Stimulated activated CD8-positive, alpha-beta memory T cell treated with anti-CD3 and anti-CD28 coated beads, Interleukin-15, amount 100 ng/mL, for 24 hours (primary cell): ENCODE measurements at places on chromosomes 6 and 20.

GRCh38 chr20:53706008-53706465, 112.4 kb upstream of the ZNF217 start:
- DNase-seq: no peak

DNA sequence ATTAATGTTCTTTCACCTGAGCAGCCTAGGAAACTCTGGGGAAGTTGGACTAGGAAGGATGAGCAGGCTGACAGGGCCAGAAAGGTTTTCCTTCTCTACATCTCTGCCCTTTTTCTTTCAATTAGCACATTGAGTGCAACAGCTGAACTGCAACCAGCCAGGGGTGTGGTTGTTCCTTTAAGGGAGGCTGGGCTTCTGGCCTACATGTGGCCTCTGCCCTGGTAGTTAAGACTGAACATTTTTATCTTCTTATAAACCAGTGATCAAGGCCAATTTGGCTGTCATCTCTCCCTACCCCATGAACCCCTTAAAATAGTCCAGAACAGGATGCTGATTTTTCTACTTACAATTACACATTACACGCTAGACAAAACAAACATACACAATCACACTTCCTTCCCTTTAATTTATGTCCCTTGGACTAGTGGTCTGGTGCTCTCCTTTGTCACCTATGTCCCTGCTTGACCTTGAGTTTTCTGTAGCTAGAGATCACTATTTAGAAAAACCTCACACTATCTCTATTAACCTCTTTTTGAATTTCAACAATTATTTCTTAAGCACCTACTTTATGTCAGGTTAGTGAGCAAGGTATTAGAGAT, 60.3 kb downstream of the RNF217 start:
- DNase-seq: no peak

DNA sequence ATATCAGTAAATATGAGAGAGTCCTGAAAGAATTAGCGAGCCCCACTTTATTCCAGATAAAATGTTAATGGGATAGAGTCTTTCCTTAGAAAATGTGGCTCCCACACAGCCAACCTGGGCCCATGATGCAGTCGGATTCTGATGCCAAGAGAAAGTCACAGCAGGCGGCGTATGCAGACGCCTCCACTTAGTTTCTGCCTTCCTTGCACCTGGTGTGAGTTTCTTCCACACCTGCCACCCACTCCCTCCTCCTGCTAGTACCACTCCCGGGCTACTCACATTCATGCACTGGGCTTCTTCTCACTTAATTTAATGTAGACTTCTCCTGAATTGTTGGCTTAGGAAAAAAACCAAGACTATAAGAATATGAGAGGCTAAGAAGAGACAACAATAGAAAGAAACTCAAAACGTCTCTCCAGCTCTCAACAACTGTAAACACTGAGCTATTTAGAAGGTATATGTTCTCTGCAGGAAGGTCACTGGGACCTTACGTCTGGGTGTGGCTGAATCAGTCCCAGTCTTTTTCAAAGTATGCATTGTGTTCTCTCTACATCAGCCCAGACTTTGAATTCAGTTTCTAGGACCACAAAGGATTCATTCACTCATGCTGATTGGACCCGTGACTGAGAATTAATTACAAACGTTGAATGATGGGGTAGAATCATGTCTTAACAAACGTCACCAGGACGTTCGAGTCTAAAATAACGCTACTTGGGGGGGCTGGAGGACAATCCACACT, 70.4 kb downstream of the GCNT2 start:
- DNase-seq: no peak

DNA sequence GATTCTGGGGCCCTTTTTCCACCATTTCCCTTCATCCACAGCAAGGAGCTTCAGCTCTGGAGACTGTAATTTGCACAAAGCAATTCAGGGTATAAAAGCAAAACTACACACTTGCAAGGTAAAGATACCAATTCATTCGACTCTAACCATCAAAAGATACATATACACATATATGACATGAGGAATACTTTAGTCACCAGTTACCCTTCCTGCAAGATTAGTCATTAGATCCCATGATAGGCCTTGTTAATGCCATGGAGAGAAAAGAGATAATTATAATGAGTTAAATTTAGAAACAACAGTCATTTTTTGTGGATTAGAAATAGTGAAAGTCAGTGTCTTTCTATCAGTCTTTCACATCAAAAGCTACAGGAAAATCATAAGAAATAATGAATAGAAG, 204.2 kb downstream of the KCNQ5 start:
- no peak for DNase-seq

DNA sequence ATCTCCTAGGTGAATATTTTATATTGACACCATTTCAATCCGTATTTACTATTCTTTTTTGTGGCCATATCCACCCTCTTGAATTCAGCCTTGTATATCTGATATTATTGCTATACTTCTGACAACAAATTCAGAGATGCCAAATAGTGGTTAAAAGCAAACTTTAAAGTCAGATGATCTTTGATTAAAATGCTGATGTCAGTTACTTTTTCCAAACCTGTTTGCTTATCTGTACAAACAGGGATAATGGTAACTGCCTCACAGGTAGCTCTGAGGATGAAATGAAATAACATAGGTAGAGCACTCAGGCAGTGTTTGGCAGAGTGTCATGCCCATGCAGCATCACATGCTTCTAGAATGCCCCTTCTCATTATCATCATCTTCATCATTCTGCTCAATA, 19.2 kb downstream of the PPIL6 start:
- no peak for DNase-seq

DNA sequence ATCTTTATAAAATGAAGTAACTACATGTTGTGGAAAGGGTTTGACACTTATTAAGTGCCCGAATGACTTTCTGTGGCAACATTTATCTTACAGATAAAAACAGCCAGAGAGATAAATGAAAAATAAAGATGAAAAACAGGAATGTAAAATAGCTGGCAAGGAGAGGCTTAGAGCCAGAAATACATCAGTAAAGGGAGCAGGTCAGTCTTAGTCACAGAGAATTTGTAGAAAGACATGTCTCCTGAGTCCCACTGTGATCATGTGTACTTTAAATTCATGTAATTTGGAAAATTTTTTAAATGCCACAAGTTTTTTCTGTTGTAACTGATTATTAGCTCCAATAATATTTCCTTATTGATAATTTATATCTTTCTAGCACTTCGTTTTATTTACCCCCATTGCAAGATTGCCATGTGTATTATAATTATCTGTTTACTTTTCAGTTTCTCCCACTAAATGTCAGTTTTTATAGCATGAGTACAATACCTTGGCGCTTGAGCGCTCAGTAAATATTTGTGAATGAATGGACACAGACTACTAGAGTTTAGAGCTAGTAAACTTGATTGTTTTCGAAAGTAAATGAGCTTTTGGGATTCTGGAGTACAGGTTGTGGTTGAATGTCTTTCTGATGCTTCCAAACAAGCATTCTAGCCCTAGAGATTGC, 15.2 kb downstream of the TAB2 start:
- DNase-seq: no peak

GRCh38 chr20:40467067-40467466, 222.0 kb downstream of the MAFB start:
- no peak for DNase-seq

GRCh38 chr6:86707545-86708120, 229.7 kb upstream of the HTR1E start:
- no peak for DNase-seq

DNA sequence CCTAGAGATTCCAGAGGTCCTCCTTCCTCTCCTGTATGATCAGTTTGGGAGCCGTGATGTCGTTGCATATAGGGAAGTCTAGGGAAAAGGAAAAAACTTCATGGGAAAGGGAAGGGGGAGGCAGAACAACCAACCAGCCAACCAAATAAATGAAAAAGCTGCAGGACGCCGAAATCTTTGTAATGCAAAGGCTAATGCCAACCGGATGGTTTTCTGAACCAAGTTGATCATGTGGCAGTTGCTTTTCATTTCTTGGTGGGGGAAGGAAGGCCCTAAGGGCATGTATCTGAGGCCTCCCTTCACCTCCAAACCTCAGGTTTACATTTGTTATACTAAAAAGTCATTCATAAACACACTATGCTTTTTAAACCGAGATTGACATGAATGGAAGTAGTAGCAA, 167.2 kb downstream of the ARID1B start:
- DNase-seq: no peak

DNA sequence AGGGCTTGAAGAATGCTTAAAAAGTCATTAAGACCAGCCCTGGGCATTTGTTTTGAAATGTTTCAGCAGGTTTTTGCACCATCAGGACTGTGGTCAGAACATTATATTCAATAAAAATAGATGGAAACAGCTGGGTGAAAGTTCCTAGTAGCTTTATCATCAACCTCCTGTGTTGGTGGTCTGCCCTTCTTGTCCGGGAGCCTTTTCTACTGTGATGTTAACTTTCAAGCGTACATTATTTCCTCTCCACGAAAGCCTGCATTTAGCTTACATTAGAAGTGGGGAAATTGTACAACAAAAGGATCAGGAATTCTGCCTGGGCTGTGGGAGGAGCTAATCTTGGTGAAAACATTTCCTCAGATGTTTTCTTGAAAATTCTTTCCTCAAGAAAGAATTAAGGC, 71.1 kb downstream of the LAMA4 start:
- DNase-seq: no peak

DNA sequence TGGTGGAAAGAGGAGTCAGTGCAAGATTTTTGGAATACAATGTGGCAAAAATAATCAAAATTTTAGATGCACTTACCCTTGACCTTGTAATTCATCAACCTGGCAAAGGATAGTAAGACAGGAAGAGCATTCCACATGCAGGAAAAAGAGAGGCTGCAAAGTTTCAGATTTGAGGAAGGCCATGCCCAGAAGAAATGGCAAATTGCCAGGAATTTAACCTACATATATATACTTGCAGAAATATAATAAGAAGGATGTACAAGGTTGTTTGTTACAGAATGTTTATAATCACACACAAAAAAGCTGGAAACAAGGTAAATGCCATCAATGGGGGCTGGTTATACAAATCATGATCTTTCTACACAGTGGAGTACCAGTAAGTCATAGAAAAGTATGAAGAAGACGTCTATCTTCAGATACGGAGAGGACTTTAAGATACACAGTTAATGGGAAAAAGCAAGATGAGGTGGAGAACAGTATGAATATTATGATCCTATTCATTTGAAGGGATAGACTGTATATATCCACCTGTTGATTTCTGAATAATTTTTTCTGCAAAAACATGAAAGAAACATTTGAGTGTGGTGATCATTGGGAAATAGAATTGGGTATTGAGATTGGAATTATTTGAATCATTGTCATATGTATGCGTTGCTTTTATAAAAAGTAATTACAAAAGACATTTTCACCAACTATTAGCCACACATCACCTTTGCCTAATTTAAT, 253.8 kb downstream of the TBC1D7 start:
- no peak for DNase-seq

DNA sequence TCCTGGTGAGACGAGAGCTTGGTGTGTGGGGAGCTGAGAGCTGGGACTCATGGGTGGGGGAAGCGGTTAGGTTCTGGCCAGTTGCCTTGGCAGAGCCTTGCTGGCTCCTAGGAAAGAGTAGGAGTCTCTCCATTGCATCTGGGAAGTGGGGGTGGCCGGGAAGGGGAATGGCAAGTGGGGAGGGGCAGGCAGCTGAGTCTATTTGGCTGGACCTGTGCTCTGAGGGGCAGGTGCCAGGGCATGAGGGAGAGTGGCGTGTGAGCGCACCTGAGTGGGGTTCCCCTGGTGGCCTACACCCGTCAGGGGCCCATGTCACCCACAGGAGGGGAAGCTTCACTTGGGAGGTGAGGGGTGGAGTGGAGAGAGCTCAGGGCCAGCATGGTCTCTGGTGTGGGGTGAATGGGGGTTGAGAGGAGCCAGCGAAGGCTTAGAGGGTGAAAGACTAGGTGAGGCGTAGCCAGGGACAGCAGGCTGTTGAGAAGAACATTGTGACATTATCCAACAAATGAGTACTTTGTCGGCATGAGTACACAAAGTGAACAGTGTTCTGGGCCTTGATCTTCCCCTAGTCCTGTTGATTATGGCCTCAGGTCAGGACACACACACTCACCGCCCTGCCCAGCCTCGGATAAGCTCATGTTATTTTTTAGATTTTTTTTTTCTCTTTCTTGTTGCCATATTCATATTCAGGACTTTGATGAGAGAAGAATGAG, 59.8 kb downstream of the FAM120B start:
- no peak for DNase-seq

- DNase-seq: no peak
These were observed 113.9 kb upstream of the PRSS16 start for GRCh38 chr6:27133281-27134227.

GRCh38 chr20:26167499-26167898, 470.8 kb upstream of the ZNF337 start:
- DNase-seq: no peak

DNA sequence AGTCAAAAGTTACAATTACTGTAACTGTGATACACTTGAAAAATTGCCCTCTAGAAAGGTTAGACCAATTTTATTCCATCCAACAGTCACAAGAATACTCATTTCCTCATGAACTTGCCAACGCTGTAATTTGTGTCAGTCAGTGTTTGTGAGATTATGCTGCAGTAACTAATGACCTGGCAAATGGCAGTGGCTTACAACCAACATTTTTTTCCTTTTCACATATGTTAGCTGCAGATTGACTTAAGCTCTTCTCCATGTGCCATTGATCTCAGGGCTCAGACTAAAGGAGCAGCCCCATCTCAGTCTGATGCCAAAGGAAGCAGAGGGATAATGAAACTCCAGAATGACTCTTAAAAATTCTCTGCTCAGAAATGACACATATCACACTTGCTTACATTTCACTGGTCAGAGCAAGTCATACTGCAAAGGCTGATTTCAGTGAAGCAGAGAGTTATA, 92.3 kb upstream of the ELOVL5 start:
- DNase-seq: no peak

GRCh38 chr20:57940868-57941522, 231.2 kb upstream of the PMEPA1 start:
- DNase-seq: no peak

GRCh38 chr20:15345287-15345686, 1007.9 kb upstream of the FLRT3 start:
- DNase-seq: no peak

GRCh38 chr6:27251112-27251605, 3.7 kb downstream of the PRSS16 start:
- peak; percentile 20 for DNase-seq

DNA sequence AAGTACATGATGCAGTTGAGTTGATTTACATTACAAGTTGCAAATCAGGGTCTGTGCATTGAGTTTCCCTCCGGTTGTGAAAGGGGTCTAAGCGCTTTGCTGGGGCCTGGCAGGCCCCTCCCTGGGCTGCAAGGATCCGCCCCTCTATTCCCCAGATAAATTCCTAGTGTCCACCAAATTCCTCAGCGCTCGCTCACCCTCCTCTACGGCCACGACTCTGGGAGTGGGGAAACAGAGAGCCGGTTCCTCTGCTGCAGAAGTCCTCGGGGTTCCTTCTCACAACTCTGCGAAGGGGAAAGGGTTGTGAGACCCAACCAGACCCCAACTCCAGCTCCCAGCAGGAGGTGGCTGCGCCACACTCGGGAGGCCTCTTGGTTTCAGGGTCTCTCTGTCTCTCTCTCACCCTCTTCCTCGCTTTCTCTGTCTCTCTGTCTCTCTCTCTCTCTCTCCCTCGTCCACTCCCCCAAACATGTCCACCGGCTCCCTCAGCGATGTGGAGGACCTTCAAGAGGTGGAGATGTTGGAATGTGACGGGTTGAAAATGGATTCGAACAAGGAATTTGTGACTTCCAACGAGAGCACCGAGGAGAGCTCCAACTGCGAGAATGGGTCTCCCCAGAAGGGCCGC, at the start of gene TCF21:
TCF21 (plus strand) TSS at position 185 of the 628 bp plus-strand sequence; CDS start at position 470, 285 bp downstream.
- no peak for DNase-seq

GRCh38 chr6:123638865-123639264, 2.1 kb upstream of the TRDN start:
- DNase-seq: no peak

- no peak for DNase-seq
These were observed 573 bp downstream of the SNX3 start for GRCh38 chr6:108260126-108260808.

GRCh38 chr6:54419885-54420284, 111.6 kb downstream of the TINAG start:
- DNase-seq: no peak
